Cerebellar cortex (tissue), 1 donor: ENCODE measurements at places on chromosomes 1 and 21.

DNA sequence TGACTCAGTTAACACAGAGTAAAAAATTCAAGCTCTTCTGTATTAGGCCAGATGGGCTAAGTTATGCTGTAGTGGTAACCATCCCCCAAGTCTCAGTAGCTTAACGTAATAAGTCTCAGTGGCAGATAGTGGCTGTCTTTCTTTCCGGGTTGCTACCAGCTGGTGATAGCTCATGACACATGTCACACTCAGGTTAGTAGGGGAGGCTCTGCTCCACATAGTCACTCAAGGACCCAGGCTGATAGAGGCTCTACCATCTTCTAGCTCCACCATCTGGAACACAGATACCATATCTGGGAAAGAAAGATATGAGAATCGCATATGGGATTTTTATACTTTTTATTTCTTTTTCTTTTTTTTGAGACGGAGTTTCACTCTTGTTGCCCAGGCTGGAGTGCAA is 16.2 kb upstream of the MEF2D start:
- no peak for DNase-seq

- DNase-seq: no peak
Observed at GRCh38 chr1:175419684-175420517, 227.3 kb upstream of the KIAA0040 start.

DNA sequence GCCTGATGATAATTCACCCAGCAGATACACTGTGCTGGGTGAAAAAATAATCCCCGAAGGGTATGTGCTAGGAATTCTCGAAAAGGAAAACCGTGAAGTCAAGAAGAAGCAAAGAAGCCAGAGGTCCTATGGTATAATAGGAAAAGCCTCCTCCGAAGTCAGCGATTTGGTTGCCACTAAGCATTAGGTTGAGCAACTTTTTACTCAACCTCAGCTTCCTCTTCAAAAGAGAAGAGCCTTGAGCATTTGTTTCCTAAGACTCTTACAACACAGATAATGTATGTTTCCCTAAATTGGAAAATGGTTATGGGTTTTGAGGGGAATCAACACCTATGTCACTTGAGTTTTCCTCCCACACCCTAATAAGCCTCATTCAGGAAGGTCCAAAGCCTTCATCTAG is 21.3 kb upstream of the MNDA start:
- no peak for DNase-seq

- no peak for DNase-seq
Observed at GRCh38 chr1:235295902-235296350, 32.1 kb downstream of the ARID4B start.

GRCh38 chr1:219066098-219066497 is 107.6 kb upstream of the LYPLAL1 start:
- DNase-seq: no peak

DNA sequence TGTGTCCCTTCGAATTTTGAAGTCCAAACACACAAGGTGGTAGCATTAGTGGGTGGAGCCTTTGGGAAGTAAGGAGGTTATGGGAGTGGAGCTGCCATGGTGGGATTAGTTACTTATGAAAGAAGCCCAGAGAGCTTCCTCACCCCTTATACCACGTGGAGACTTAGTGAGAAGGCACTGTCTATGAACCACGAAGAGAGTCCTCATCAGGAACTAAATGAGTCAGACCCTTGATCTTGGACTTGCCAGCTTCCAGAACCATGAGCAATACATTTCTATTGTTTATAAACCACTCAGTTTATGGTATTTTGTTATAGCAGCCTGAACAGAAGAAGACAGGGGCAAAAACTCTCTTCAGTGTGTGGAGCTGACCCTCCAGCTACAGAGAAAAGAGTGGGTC is 259.3 kb upstream of the AJAP1 start:
- no peak for DNase-seq

GRCh38 chr1:245177071-245177900 is 22.5 kb downstream of the KIF26B start:
- DNase-seq: peak; percentile 17

DNA sequence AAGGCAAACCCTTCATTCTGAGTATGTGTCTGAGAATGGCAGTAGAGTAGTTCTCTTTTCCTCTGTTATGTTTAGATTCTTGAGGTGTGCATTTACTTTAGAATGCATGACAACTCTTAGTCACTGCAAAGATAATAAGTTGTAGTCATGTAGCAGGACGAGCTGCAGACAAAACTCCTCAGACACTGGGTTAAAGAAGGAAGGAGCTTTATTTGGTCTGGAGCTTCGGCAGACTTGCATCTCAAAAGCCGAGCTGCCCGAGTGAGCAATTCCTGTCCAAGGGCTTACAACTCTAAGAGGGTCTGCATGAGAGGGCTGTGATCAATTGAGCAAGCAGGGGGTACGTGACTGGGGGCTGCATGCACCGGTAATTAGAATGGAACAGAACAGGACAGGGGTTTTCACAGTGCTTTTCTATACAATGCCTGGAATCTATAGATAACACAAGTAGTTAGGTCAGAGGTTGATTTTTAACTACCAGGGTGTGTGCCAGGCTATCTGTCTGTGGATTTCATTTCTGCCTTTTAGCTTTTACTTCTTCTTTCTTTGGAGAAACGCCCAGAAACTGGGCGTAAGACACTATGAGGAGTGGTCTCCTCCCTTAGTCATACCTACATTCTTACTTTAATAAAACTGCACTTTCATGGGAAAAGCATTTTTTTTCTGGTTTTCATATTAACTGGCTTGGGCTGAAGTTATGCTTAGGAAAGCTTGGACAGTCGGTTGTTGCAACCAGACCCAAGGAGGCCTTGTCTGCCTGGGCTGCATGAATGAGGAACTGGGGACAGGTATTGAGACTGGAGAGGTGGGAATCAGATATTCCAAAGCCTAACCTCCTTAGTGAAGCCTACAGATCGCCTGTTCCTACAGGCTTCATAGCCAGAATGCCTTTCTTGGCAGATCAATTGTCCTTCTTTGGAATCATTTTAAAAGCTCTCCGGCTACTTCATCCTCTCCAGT is 115.1 kb downstream of the RHOU start:
- DNase-seq: no peak

GRCh38 chr1:26391450-26391849 is 18.9 kb upstream of the ZNF683 start:
- peak; percentile 49 for DNase-seq

GRCh38 chr1:161820914-161821313 is 54.8 kb downstream of the ATF6 start:
- no peak for DNase-seq

DNA sequence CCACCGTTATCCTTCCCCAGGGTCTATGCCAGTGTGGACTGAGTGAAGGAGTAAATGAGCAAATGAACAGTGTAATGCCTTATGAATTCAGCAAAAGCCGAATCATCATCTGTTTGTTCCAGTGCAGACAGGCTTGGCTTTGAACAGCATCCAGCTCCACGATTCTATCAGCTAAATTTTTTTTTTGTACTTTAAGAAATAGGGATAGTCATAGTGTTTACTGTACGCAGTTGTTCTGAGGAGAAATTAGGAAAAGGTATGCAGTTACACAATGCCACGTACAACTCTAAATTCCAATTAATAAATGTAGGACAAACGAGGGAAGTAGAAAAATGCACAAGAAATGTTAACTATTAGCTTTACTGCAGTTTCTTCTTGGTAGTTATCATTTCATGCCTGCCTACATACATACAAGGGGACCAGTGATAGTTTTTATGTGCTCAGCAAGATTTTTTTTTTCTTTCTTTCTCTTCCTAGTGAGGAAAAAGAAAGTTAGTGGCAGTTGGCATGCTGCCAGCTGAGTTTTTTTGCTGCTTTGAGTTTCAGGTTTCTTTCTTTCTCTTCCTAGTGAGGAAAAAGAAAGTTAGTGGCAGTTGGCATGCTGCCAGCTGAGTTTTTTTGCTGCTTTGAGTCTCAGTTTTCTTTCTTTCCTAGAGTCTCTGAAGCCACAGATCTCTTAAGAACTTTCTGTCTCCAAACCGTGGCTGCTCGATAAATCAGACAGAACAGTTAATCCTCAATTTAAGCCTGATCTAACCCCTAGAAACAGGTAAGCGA is at the start of gene IFI44L:
Gene IFI44L (plus strand): TSS at position 646 of the 777 bp plus-strand sequence. CDS start 7,468 bp downstream, outside the sequence.
- DNase-seq: no peak

- peak; percentile 31 for DNase-seq
Observed at GRCh38 chr1:17984583-17984982, 123.0 kb upstream of the IGSF21 start.

GRCh38 chr1:184298440-184299405 is 88.1 kb upstream of the C1orf21 start:
- peak; percentile 92 for DNase-seq

- DNase-seq: no peak
Observed at GRCh38 chr21:31732597-31733550, 956 bp upstream of the SCAF4 start.

- DNase-seq: no peak
Observed at GRCh38 chr1:169018751-169019150, 87.7 kb upstream of the ATP1B1 start.

DNA sequence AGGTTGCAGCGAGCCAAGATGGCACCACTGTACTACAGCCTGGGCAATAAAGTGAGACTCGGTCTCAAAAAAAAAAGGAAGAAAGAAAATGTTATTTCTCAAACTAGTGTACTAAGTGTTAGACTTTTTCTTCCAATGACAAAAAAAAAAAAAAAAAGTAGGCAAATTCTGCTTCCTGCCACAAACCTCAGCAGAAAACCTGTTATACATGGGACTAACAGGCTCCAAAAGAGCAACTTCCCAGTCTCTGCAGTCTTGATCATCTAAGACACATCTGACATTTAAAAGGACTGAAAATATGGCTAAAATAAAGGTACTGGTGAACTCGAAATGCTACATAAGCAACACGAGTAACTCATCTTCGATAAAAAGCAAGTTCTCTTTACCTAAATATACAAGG is 59.6 kb downstream of the HSF2BP start:
- no peak for DNase-seq

- no peak for DNase-seq
Observed at GRCh38 chr1:192766009-192766625, 42.7 kb upstream of the RGS2 start.

DNA sequence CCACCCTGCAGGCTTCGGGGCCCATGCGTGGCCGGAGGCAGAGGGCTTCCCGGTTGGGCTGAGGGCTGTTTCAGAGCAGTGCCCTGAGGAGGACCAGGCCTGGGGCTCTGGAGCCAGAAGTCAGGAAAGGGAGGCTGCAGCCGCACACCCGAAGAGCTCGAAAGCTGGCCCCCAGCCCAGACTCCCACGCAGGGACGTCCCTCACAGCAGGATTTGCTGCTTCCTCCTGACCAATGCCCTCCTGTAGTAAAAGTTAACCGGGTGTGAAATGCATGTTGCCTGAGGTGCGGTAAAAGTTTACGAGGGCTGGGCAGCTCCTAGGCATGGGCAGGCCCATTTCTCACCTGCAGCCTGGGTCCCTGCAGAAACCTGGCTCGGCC is 101.5 kb upstream of the ARHGEF16 start:
- DNase-seq: no peak

- DNase-seq: no peak
Observed at GRCh38 chr1:64986903-64987871, 20.8 kb upstream of the JAK1 start.

DNA sequence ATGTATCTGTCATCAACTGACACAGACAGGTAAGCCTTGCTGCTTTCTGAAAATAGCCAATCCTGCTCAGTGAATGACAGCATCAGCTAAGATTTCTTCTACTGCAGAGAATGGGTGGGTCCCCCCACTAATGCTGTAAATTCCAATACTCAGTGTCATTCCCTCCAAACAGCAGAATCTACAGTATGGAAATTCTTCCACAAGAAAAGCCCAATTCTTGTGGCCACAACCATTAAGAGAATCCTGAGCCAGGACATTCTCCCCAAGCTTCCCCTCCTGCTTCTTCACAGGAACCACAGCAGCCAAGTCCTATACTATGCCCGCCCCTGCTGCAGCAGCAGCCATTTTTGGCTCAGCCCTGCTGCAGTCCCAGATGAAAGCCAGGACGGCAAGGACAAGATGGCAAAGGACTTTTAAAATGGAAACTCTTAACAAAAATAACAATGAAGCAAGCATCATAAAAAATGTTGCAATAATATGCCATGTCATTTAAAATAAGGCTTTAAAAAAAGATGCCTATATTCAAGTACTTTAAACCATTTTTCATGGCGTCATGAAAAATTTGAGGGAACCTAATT is 26.8 kb downstream of the EIF4G3 start:
- DNase-seq: peak; percentile 62

DNA sequence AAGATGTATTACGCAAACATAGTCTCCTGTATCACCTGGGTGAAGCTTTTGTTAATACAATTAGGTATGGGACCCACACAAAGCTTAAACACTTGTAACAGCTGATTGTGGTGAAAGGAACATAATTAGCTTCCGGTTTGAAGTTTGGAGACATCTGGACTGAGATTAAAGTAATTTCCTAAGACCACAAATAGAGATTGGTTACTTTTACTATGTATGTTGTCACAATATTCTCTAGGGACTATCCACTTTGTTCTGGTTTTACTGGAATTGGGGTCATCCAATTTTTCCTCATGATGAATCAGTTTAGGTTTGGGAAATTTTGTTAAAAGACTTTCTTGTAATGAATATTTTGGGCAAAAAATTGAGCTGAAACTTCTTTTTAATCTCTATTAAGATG is 71.8 kb upstream of the SAMSN1 start:
- DNase-seq: no peak

DNA sequence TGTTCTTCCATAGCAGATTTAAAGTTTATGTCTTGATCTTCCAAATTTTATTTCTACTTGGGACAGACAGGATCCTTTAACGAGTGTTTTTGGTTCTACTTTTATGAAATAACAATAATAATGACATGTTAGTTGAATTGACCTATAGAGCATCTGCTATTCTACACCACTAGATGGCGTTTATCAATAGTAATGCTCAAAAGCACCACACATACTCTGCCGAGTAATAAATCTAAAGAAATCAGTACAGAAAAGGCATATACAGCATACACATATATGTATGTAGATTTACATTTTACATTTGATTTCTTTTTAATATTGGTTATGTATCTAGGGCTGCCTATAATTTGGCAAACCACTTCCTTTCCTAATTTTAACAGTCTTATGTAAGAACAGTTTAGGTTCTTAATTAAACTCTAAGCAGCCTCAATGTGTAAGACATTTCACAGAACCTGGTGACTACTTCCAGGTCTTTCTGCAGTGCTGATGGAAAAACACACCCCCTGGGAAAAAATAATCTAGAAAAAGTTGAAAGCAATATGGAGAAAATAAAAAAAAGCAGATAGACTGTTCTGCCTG is 5.9 kb upstream of the SIPA1L2 start:
- peak; percentile 60 for DNase-seq

DNA sequence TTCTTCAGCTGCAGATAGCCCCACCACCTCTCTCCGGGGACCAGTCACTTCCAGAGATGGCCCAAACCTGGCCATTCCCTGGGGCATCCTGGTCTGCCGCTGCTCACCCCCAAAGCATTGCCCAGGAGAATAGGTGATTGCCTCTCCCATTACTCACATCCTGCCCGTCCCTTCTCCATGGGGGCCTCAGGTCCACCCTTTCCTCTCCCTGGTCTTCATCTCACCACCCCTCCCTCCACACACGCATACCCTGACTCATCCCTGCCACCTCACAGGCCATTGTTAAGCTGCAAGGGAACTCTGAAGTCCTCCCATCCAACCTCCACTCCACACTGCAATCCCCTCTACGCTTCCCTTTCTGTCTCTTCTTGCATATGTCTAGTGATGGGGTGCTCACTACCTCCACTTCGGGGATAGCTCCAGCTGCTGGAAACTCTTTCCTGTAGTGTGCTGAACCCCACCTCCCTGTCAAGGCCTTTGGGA is at the start of gene PLEKHG5:
Gene PLEKHG5 (minus strand): TSS at position 188 of the 483 bp plus-strand sequence. CDS start 14,096 bp downstream, outside the sequence.
- DNase-seq: peak; percentile 50
